ENCODE measurements at places on chromosomes 7 and 10. TPM values are rescaled to one million over a fixed set of nuclear protein-coding genes. Genes with fewer than 3 reads are reported as not detected.

COBL gene
- not detected for total RNA-seq

SFTPD gene
- not detected for total RNA-seq

CHN2 gene
- total RNA-seq: under 0.01 TPM

CLEC2L gene
- total RNA-seq: not detected

GCK gene
- total RNA-seq: 0.27 TPM

CYP3A4 gene
- total RNA-seq: not detected

STEAP1B gene
- 29.0 TPM for total RNA-seq

STRA8 gene
- total RNA-seq: not detected

SLC26A3 gene
- not detected for total RNA-seq

TUBB8 gene
- not detected for total RNA-seq
